ENCODE measurements at places on chromosomes 1 and 21.

- peak; percentile 43 for DNase-seq
Measured at GRCh38 chr1:15501208-15502032, 22.6 kb downstream of the CASP9 start.

DNA sequence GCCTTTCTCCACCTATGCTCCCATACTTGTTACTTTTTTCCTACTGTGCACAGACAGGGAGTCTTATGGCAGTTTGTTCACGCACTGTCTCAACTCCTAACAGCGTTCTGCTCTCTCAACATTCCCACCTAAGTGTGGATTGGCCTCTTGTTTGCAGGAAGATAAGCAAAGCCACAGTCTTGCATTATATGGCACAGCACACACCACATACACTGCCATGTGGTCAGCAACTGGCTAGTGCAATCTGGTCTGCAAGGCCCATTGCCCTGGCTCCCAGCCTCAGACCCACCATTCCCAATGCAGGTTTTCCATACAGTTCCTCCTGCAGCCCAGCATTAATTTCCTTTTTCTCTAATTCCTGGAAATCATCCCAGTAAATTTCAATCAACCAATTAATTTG, 38.3 kb upstream of the LAMC2 start:
- DNase-seq = no peak

- no peak for DNase-seq
Measured at GRCh38 chr1:37437087-37437486, 37.3 kb upstream of the ZC3H12A start.

- DNase-seq = peak; percentile 86
Measured at GRCh38 chr21:37532868-37533780, 166.6 kb downstream of the DYRK1A start.

- peak; percentile 41 for DNase-seq
Measured at GRCh38 chr21:44658913-44659595, 1.3 kb downstream of the KRTAP12-3 start.

DNA sequence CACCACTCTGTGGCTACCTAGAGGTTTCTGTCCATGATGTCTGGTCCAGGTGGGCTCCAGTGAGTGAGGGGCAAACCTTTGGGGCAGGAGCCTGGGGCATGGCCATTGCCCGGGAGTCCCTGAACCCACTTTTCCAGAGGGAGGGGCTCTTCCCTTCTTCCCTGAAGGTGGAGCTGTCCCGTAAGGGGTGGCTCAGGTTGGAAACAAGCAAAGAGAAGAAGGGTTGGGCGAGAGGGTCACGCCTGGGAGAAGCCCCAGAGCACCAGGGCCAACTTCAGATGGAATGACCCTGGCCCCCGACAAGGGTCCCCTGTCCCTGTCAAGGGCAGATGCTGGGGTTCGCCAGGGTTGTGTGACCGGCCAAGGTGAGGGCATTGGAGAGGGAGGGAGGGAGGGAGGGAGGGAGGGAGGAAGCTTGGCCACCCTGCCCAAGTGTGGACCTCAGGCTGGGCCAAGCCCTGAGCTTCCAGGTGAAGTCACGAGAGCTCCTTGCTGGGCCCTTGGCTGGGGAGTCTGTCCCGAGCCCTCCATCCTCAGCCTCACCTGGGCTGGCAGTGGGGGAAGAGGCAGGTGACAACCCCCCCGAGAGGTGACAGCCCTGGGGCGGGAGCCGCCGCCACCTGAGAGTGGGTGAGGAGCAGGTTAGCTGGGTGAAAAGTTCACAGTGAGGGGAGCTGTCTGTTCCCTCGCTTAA, 69.6 kb downstream of the DHRS3 start:
- no peak for DNase-seq

DNA sequence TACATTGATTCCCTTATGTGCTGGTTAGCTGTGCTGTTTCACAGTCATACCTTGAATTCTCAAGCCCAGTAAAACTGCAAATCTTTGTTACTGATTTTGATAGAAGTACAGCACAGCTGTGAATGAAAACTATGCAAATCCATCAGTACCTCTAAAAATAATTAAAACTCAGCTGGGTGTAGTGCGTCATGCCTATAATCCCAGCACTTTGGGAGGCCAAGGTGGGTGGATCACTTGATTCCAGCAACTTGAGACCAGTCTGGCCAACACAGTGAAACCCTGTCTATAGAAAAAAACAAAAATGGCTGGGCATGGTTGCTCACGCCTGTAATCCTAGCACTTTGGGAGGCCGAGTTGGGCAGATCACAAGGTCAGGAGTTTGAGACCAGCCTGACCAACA, 61.2 kb downstream of the NUP210L start:
- DNase-seq = no peak

GRCh38 chr1:181352695-181353094, 130.6 kb upstream of the CACNA1E start:
- DNase-seq = no peak

DNA sequence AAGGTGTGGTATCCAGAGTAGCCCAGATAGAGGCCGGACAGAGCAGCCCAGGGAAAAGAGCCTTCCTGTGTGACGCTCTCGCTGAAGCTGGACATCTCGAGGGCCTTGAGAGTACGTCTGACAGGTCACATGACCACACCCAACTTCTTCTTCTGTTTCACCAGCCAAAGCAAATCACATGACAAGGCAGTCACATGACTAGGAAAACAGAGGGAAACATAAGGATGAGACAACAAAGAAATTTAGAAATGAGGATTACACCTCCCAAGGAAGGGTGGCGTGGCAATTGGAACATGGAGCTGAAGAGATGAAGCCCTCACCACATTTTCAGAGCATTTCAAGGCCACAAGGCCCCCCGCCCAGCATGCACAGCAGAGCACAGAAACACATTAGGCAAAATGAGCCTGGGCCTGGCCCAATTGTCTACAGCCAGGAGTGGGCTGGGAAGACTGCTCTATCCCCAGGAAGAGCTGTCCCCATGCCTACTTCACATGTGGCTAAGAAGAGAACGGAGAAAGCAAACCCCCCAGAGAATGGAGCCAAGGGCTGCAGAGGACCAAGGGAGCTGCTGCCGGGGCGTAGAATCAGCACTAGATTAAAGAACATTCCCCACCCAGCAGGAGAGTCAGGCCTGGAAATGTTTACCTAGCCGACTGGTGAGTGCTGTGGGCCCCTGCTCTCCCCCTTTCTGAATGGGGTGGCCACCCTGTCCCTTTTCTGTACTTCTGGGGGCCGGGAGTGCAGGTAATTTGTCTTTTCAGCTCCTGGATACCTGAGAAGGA, 305.1 kb downstream of the NPHP4 start:
- DNase-seq = no peak

GRCh38 chr1:6635910-6636760, 11.5 kb downstream of the THAP3 start:
- no peak for DNase-seq

- no peak for DNase-seq
Measured at GRCh38 chr1:49389699-49390098, 613.0 kb upstream of the BEND5 start.

DNA sequence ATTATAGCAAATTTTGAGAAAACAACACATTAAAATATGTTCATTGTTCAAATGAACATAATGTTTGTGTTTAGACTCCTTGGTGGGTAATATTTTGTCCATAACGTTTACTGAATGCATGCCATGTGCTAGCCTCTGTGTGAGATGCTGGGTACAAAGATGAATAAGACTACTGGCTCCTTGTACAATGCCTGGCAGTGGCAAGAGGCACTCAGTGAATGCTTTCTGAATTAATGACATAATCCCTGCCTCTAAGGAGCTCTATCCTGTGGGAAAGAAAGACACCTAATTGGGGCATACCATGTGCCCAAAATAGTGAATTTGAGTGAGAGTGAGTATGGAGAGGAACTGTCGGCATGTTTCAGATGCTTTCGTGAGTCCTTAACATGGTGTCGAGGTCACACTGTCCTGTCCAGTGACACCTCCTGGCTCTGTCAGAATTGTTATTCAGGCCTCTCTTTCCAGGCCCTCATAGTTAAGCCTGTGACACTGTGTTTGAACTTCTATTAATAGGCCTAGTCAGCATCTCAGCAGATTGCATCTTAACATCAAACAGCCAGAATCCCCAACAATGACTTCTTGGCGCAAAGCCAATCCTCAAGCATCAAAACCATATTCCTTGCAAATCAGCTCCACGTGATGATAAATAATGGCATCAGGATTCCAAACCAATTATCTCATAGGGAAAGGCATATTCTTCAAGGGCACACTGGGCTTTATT, 32.8 kb upstream of the S1PR1 start:
- no peak for DNase-seq

DNA sequence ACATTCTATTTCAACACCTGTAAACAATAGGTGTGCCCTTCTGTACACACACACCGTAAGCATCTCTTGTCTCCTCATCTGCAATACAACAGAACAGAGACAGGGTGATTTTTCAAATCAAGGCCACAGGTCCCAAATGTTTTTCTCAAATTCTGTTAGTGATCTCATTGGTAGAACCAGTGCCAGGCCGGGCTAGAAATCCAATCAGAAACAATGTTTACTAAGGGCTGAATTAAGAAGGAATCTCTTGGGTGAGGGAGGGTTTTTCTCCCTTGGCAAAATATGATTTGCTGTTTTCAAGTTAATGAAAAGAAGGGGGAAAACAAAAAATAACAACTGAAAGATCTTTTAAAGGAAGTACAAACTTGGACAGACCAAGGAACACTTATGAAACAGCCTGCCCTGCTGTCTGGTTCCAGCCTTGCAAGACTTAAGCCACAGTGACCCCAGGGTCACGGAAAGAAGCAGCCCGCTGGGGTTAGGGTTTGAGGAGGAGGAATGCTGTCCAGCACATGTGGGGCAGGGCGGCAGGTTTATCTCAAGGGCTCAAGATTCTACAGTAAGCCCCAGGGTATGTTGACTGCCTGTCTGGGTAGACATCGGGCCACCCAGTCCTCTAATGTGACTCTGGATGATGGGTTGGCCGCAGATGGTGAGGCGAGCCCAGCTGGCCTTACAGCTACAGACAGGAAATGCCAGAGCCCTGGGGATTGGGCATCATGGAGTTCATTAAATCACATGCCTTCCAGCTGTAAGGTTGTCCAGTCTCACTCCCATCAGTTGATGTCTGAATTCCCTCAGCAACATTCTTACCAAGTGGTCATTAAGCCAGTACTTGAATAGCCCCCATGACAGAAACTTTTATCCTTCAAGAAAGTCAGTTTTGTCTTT, 73.3 kb upstream of the SLC44A3 start:
- no peak for DNase-seq

DNA sequence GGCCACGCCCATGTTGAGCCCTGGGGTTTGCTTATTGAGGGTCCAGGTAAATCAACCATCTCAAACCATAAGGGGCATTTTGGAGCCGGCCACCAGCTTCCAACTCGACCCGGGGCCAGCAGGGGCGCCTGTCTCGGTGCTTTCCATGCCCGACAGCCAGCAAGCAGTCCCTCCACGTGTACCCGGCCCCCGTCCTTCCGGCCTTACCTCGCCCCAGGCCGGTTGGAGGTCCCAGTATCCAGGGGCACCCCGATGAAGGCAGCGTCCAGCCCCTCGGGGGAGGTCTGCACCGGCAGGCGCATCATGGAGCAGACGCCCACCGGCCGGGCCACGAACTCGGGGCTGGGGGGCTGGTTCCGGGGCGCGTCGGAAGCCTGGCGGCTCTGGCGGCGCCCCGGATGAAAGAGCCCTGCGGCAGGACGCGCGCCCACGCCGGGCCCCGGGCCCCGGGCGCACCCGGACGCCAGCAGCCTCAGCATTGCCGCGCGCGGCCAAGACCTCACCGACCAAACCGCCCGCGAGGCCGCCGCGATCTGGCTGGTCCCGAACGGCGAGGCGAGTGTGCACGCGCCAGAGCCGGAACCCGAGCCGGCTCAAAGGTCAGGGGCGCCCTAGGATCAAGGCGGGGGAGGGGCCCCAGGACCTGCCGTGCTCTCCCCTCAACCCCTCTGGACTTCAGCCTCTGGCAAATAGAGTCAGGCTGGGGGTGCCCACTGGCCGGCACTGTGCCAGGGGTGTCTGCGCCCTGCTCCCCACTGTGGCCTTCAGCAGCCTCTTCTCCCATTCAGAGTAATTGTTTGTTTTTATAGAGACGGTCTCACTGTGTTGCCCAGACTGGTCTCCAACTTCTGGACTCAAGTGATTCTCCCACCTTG, at the start of gene AGMAT:
AGMAT (minus strand) TSS at position 563 of the 875 bp plus-strand sequence; CDS start at position 479, 84 bp downstream.
- DNase-seq = peak; percentile 82

DNA sequence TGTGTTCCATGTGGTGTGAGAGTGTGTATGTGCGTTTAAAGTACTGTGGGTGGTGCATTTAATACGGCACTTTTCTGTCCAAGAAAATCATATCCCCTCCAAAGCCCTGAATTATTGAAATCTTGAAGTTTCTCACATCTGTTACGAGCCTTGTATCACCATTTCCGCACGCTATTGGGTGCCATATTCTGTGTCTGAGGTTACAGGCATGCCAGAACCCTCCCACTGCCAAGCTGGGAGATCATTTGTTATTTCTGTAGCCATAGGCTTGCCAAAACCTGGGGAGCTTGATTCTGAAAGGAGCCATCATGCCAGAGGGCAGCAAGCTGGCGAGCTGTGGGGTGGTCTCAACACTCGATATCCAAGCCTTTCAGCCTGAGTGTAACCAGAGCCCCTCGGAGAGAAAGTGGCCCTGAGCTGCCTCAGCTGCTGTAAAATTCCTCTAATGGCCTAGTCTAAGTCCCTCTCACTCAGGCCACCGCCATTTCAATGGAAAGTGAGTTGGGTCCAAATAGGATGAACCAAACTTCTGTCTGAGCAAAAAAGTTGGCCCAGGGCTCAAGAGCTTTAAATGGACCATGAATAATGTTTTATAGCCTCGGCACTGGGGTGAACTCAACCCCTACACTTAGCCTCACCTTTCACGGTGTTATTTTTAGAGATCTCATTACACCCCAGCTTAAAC, 298.4 kb upstream of the DUSP10 start:
- DNase-seq = no peak

DNA sequence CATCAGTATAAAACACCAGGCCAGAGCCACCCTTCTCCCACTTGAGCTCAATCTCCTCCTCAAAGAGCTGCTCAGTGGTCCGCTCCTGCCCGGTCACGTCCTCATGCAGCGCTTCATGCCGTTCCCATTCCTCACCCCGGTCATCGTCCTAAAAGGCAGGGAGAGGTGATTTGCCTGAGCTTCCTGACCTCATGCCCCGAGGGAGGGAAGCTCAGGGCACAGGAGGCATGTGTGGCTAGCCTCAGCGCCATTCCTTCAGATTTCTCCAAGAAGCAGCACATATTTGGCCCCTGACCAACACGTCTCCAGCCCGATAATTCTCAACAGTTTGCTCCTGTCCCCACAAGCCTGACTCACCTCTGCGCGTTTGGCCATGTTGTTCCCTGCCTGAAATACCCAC, 4.2 kb upstream of the GPN2 start:
- no peak for DNase-seq

DNA sequence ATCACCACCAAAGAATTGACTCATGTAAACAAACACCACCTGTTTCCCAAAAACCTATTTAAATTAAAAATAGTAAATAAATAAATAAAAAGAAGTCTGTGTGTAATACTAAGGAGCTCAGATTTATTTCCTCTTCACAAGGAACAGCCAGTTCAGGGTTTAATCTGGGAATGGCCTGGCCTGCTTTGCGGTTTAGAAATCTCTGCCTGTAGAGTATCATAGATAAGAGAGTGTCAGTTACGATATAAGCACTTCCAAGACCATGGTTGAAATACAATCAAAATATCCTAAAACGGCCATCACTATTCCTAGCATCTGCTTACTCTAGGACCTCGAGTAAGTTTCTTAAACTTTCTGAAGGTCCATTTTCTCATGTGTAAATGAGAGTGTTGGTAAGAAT, 274.4 kb downstream of the PLPP3 start:
- no peak for DNase-seq
